ENCODE measurements at places on chromosomes 5 and 9.

DNA sequence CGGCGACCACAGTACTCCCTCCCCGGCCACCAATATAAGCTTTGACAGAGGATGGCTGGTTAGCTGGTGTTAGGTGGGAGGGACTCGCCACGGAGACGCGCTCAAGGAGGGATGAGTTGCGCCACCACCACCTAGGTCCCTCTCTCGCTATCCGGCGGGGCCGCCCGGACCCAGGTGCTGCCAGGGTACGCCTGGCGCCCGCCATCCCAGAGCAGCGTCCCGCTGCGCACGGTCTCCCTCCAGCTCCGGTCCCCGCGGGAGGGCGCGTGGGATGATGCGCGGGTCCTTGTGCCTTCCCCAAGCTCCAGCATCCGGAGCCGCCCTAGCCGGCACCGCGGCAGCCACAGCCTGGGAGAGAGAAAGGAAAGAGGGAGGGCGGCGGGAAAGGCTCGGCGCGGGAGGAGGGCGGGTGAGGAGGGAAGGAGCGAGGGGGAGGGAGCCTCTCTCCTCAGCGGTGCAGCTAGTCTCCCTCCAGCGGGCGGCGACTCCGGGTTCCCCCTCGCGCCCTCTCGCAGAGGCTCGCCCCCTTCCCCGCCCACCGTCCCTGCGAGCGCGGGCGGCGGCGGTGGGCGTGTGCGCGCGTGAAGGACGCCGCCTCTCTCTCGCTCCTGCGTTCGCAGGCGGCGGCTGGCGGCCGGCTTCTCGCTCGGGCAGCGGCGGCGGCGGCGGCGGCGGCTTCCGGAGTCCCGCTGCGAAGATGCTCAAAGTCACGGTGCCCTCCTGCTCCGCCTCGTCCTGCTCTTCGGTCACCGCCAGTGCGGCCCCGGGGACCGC is at the start of gene CAMK4:
Gene CAMK4, plus strand, starts transcription at position 598 of the 774 bp plus-strand sequence. Its CDS starts 100 bp downstream, at position 698.
- peak; percentile 86 for DNase-seq

- DNase-seq, result peak; percentile 39
Observed at GRCh38 chr5:108521841-108522506, 140.1 kb upstream of the FBXL17 start.

GRCh38 chr9:37407468-37407867 is 15.0 kb upstream of the GRHPR start:
- no peak for DNase-seq

DNA sequence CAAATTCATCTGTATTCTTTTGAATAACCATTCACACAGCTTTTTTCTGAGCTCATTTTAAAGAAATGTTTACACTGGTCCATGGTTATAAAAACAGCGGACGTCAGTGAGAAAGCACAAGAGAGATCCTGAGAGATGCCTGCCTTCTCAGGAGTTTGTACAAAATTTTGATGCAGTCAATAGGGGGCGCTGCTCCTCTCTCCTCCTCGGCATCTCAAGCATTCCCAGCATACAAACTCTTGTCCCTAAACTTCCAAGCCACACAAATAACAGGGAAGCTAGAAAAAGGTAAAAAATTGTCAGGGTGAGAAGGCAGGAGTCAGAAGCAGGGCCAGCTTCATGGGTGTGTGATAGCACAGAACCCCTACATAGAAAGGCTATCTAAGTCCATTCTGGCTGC is 11.2 kb upstream of the CCDC152 start:
- no peak for DNase-seq
